ENCODE measurements at places on chromosomes 3 and 15.

- DNase-seq: no peak
These were observed 35.9 kb upstream of the GOLGA6L9 start for GRCh38 chr15:82393671-82394070.

DNA sequence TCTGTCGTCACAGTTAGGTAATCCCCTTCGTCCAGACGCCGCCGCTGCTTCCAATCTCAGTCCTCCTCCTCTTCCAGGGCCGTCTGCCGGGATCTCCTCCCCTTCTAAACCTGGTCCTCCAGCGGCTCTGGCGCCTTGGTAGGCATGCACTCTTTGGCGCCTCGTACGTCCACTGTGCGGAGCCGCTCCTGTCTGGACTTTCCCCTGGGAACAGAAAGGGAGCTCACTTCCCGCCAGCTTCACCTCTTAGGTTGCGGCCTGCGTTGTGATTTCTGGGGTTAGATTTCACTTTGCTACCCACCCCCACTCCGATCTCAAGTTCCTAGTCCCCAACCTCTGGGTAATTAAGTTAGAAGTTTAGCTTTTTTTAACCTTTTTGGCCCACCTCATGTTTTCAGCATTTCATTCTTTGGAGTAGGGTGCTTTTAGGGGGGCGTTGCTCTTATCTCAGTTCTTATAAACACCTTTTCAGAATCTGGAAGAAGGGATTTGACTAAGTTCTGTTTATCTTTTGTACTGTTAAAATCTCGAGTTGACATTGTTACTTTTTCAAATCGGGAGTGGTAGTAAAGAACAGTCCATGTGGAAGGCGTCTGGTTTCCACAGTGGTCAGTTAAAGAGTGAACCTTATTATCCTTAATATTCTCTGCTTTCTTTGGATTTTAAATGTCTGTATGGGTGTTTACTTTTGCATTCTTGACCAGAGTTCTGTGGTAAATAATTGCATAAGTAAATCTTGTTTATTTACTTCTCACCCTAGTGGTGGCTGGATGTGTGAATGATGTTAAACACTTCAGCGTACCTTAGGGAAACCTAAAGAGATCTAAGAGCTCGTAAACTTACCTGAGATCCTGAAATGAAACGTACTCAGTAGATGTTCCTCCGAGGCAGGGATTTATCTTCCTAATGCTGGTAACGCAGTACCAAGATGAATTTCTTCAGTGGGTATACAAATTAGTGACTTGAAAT lies 611 bp downstream of the CTDSPL2 start:
- peak; percentile 47 for DNase-seq

DNA sequence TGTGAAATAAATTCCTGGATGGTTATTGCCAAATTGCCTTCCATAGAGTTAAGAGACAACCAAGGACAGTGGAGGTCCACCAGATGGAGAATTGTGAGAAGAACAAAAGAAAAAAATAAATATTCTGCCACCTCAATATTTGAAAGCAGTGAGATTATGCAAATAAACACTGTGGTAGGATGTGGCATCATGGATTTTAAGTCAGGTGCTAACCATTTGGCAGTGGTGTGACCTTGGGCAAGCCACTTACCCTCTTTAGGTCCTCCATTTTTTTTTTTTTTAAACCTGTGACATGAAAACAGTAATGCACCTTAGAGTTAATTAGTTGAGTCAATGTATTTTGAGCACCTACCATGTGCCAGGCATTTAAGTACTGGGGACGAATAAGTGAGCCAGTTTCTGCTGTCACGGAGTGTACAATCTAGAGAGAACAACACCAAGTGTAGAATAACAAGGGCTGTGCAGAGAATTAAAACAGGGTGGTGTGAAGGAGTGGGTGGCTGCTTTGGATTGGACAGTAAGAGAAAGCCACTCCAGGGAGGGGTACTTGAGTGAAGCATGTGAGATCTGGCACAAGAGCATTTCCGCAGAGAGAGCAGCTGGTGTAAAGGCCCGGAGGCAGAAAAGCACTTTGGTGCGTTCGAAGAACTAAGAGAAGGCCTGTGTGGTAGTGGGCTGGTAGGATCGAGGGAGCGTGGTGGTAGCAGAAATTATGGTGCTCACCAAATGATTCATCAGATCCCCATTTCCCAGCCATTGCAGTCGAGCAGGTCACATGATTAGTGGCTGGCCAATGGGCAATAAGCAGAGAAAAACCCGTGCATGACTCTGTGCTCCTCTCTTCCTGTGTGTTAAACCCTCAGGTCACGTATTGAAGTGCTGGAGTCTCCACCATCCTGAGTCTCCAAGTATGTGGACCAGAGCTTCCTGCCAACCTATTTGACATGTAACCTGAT lies 39.2 kb downstream of the CCK start:
- DNase-seq: no peak

GRCh38 chr15:98686983-98687382 lies 38.6 kb downstream of the IGF1R start:
- no peak for DNase-seq

GRCh38 chr3:12898965-12899755 lies 57.8 kb upstream of the RPL32 start:
- DNase-seq: no peak

GRCh38 chr15:47963265-47963664 lies 157.5 kb upstream of the SLC24A5 start:
- no peak for DNase-seq
